Uterus (tissue), 4 donors: ENCODE measurements at places on chromosomes 11 and 22. TPM values are rescaled to one million over a fixed set of nuclear protein-coding genes. Genes with fewer than 3 reads are reported as not detected.

- no peak for DNase-seq
These were observed 11.2 kb upstream of the SYT8 start for GRCh38 chr11:1823376-1824220.

GRCh38 chr22:39748877-39749276 lies 144.7 kb downstream of the ENTHD1 start:
- no peak for DNase-seq

GRCh38 chr11:39725081-39725480 lies 1734.4 kb downstream of the LRRC4C start:
- DNase-seq, result no peak

The IGLL1 gene
- total RNA-seq, result not detected

The NAALAD2 gene
- 16.8 TPM for total RNA-seq

DNA sequence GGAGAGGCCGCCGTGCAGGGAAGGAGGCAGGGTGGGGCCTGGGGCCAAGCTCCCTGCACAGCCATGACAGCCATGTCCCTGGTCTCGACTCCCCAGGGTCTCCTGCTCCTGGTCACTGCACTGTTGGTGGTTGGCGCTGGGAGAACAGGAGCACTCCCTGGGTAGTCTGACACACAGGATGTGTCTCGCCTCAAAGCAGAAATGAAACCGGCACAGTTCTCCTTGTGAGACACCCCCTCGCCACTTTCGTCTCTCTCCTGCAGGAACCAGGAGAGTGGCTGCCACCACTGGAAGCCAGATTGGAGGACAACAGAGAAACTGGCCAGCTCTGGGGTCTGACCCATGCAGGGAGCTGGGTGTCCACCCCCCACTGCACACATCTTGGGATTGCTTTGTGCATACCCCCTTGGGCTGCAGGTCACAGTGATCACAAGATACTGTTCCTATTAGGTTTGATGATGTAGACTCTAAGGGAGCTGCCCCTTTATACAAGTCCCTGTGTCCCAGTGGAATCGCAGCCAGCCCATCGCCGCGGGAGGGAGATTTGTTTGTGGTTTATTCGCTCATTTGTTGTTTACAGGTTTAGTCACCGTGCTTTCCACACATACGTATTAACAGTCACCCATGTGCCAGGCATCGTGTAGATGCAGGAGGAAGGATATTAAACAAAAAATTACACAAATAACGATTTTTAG lies 27.0 kb upstream of the YWHAH start:
- DNase-seq, result no peak

- no peak for DNase-seq
These were observed 31.2 kb downstream of the CD82 start for GRCh38 chr11:44596525-44597276.

The GPR152 gene
- not detected for total RNA-seq

GRCh38 chr11:18785411-18785810 lies 6.2 kb downstream of the PTPN5 start:
- DNase-seq, result no peak

The SYT13 gene
- total RNA-seq, result not detected
